ENCODE measurements at places on chromosomes 7 and 10.

DNA sequence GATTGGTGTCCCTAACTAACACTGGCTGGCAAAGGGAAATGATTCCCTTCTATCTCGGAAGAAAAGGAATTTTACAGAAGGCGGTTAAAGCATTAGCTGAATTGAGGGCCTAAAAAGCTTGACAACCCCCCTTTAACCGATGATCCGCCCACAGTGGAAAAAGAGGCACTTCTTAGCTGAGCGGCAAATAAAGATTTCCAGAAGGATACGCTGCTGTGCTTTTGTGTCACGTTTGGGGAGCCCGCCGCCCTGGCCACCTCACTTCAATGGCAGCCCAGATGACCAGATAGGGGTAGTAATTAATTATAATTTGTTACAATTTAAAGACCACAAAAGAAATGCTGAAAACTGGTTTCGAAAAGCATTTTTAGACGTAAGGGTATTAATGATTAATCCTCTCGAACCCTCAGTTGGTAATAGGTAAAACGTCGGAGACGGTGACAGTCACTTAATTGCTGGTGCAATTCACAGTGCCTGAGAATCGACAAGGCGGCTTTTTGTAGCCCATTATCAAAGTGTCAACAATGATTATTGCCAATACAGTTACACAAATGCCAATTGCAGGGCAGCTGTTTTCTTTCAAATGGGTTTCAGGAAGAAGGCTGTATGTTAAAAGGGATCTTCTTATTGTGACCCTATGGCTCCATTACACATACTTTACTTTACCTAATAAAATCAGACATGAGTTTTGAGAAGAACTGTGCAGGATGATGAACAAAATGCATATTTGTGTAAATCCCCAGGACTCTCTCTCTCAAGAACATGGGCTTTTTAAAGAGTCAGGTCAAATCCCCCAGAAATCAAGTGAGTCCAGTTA, 154.1 kb downstream of the PIP4K2A start:
- no peak for DNase-seq

- DNase-seq: no peak
Observed at GRCh38 chr10:36722777-36723176, 402.6 kb upstream of the ANKRD30A start.

DNA sequence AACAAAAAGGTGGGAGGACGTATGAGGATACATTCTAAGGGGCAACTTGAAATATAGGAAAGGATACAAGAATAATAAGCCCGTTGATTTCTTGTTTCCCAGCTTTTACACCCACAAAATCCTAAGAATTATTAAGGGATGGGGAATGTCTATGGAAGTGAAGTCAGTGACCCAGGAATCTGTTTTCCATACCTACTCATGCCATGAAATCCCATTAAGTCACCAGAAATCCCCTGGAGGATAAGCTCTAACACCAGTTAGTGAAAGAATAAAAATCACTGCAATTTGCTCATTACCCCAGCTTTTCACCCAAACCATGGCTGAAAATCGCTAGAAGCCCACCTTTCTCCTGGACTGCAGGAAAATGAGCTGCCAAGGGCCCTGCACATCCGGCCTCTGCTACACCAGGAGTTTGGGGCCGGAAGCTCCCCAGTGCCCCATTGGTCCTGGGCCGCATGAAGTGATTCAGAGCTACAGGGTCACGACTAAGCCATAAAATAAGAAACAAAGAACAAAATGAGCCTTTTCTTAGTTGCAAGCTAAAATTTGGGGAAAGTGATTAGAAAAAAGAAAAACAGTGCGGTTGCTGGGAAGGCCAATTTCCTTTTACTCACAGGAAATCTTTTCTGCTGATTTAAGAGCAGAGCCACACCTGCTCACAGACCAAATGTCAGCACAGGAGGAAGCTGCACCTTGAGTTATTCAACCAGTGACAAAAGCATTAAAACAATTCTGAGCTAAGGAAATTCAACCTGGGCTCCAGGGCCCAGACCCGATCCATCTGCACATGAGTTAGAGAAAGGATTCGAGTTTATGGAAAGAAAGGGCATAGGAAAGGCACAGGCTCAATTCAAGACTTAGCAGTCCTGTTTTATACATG, 40.3 kb downstream of the HIPK2 start:
- peak; percentile 10 for DNase-seq

DNA sequence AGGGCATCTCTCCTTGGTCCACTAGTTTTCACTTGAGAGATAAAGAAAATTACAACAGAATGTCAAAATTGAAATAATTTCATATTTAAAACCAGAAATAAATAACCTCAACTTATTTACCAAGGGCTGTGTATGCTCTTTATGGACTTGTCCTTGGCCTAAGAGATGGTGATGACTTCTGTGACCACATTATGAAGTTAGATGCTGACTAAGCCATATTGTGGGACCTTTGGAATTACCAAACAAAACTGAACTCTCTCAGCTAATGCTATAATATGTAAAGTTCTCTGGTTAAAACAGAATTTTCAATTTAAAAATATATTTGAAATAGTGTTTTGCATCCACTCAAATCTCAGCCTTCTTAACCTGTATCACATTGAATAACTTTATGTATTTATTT, 38.9 kb downstream of the CALCR start:
- no peak for DNase-seq

DNA sequence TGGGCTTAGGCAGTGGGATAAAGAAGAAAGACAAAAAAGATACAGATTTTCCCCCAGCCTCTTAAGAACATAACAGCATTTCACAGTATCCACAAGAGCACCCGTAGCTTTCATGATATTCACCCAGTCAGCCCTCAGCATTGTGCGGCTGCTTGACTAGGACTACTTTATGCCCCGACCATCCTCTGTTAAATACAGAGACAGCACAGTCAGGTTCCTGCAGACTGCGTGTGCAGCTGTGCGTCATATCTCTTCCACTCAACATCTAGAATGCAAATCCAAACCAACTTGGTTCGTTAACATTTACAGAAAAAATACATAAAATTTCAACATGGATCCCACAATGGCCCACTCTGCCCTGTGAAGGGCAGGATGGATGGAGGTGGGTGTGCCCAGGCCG, 33.8 kb downstream of the PIK3AP1 start:
- DNase-seq: no peak

- DNase-seq: no peak
Observed at GRCh38 chr7:33459340-33459751, 330.0 kb downstream of the BBS9 start.

DNA sequence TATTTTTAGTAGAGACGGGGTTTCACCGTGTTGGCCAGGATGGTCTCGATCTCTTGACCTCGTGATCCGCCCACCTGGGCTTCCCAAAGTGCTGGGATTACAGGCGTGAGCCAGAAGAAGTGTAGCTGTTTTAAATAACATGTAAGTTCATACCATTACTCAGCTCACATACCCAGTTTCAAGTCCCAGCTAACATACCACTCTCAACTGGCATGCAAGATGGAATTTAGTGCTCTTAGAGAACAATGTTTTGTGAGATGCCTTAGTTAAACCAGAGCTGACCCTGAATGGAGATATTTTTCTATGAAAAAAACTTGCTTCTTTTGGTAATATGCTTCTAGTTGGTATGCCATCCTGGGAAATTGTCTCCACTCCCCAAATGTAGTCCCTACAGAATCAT, 37.3 kb downstream of the HBP1 start:
- DNase-seq: no peak

DNA sequence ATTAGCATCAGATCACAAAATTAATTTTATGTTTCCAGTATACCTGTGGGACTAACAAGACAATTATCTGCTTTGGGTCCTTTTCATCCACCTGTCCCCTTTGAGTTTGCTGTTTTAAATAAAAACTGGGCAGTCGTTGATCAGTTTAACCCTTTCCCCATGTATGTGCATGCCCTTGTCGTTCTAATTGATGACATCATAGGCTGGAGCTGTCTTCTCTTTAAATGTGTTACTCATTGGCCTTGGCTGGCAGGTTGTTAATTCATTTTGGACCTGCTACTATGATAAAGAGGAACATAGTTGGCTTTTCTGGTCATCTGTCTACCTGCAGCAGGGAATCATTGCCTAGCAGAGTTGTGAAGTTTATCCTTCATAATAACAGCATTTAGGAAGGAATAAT, 53.8 kb downstream of the TASOR2 start:
- DNase-seq: no peak

- DNase-seq: no peak
Observed at GRCh38 chr7:87056346-87056745, 3.1 kb downstream of the ELAPOR2 start.

GRCh38 chr7:121499624-121500023, 103.5 kb upstream of the FAM3C start:
- DNase-seq: no peak

- DNase-seq: no peak
Observed at GRCh38 chr10:117933036-117933435, 113.7 kb downstream of the RAB11FIP2 start.

GRCh38 chr10:46525824-46526681, 30.4 kb downstream of the GPRIN2 start:
- DNase-seq: no peak

DNA sequence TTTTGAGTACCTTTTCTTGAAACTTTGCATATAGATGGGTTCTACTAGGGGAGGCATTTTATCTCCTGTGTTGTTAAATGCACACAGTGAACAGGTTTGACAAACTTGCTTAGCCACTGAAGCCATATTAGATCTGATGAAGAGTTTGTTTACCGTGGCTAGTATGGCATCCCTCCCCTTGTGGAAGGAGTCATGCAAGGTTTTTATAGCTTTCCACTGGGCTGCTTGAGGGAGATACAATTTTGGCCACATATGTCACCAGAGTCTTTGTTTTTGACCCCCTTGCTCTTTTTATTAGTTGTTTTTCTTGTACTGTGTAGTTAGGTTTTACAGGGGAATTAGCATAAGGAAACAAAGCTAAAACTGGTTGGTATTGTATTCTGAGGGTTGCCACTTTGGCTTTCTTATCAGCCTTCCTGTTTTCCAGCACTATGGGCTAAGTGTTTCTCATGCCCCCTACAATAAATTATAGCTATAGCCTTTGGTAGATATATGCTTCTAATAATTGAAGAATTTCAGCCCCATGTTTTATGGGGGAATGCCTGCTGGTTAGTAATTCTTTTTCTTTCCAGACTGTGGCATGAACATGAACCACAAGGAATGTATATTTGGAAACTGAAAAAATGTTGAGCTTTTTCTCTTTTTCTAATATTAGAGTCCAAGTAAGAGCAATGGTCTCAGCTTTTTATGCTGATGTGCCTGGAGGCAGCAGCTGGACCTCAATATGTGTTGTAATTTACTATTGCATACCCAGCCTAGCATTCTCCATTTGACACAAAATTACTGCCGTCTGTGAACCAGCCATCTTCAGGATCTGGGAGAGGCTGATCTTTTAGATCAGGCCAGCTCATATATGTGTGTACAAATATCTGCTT, 18.4 kb upstream of the STEAP2 start:
- no peak for DNase-seq

DNA sequence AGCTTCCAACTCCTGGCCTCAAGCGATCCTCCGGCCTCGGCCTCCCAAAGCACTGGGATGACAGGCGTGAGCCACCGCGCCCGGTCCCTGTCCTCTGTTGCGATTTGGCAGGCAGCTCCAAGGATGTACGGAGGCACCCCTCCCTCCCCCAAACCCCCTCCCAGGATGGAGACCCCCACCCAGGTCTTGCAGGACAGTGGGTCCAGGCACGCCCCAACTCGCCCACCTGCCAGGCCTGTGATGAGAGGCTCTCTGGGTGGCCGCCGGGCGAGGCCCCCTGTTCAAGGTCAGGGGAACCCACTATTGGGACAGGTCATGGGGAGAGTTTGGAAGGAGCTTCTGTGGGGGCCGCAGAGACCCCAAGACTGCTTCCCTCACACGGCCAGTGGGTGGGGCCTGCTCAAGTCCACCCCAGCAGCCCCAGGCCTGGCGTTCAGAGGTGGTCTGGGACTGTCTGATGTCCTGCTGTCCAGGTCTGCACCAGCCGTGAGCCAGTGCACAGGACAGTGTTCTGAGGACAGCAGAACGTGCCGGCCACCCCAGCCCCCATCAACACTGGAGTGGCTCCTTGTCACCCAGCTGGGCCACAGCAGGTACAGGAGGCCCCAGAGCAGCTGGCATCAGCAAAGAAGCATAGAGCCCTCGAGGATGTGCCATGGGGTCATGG, 2.5 kb downstream of the ADAP1 start:
- DNase-seq: no peak

DNA sequence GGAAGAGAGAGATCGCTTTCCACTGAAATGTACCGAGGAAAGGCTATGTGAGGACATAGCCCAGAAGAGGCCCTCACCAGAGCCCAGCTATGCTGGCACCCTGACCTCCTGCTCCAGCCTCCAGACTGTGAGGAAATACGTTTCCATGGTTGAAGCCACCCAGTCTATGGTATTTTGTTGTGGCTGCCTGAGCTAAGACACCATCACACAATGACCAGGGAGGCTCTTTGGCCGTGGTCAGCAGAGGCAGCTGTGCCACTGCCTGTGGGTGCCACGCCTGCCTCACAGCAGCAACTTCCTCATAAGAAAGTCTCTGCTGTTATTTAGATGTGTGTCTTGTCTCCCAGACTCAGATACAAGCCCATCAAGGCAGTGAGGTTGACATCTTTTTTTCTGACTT, 182.7 kb upstream of the PLXNA4 start:
- DNase-seq: no peak

- DNase-seq: no peak
Observed at GRCh38 chr10:123655751-123656150, 10.4 kb upstream of the GPR26 start.

GRCh38 chr7:108265007-108265406, 134.8 kb upstream of the LAMB4 start:
- DNase-seq: no peak

DNA sequence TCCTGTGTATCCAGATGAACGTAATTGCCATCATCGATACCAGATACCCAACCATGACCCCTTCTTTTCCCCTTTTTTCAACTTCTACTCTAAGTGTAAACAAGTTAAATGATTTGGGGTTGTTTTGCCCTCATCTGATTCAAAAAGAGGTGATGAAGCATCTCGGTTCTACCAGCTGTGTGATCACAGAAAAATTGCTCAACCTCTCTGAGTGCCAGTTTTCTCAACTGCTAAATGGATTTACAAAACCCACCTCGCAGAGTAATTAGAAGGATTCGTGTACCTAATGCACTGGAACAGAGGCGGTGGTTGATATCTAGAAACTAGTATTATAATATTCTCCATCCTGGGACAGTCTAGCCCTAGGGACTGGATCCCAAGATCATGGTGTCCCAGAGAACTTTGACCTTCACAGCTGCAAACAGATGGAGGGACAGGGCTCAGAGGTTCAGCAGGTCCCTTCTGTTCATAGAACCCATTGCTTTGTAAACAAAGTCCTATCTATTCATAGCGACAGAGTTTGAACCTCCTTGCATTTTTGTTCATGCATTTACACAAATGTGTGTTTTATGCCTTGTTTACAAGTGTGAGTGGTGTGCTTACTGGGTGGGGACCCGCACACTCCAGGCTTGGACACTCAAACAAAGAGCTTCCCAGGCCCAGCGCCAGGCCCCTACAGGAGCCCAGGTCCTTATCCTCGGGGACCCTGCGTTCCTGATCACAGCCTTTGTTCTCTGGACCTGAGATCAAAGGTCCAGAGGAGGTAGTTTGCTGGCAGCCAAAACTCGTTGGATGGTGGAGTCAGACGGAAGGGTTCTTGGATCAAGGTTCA, 46.4 kb downstream of the CALML3 start:
- no peak for DNase-seq

GRCh38 chr10:87960230-87960629, 96.8 kb downstream of the PTEN start:
- no peak for DNase-seq

GRCh38 chr10:34295142-34295548, 520.0 kb downstream of the PARD3 start:
- no peak for DNase-seq

Measured in stimulated activated CD4-positive, alpha-beta T cell treated with anti-CD3 and anti-CD28 coated beads, Interleukin-2, amount 100 ng/mL, for 48 hours (primary cell).